ENCODE measurements at places on chromosomes 12 and 14.
A peak's percentile ranks its signal among the peaks of the same experiment; 100 is the strongest.

DNA sequence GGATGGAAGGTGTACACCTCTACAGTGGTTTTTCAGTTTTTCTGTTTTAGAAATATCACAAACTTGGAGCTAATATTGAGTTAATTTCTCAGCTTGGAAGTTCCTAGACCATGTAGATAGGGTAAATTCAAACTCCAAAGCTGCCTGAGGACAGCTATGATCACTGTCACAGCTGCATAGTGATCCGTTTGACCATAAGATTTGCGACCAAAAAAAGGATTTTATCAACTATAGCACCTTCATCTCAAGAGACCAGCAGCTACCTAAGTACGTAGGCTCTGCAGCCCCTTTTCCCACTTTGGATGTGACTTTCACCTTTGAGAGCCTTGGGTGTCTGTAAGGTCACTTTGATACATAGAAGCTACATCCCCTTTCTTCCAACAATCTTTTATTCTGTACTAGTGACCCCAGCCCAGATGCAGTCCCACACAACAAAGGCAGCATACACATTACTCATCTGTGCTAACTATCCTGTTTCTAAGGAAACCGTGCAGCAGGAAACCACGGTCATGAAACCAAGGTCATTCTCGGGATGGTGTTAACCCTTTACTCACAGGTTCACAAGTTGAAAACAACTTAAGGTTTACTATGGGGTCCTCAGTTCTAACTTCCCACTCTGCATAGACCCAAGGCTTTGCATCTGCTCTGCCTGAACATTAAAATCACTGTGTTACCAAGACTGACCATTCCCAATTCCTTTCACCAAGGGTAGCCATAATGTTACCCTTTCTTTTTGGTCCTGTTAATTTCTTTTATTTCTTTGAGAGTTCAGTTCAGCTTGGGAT lies 75.4 kb downstream of the IFT81 start:
- DNase-seq, result peak; percentile 37

DNA sequence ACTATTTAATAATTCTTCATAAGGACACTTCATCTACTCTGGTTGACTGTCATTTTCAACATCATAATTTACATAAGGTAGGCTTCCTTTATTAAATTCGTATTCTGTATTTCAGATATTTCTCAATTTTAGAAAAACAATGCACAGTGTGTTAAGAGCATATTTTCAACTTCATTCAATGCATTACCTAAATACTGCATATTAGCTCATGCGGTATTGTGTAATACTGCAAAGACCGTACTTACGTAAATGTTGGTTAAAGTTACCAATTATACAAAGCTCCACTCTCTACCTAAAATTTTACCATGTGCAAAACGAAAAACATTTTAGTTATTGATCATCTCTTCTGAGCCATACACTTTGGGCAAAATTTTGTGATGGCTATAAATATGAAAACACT lies 62.8 kb downstream of the EXOC5 start:
- no peak for DNase-seq

GRCh38 chr12:99704458-99704857 lies 56.9 kb downstream of the GARIN6 start:
- DNase-seq, result no peak

DNA sequence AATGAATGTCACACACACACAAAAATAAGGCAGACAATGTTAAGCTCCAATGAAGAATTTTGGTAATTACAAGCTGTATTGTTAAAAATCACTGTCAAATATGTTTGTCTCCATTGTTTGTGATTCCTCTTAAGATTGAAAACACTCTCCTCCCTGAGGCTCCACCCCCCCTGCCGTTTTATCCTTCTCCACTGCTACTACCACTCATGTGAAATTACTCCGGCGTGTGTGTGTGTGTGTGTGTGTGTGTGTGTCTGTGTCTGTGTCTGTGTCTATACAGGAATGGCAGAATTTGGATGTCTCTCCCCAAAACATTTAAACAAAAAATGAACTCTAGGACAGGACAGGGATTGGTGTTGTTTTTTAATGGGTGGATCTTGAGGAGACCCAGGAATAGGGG lies 365.1 kb upstream of the DIO2 start:
- DNase-seq, result no peak

DNA sequence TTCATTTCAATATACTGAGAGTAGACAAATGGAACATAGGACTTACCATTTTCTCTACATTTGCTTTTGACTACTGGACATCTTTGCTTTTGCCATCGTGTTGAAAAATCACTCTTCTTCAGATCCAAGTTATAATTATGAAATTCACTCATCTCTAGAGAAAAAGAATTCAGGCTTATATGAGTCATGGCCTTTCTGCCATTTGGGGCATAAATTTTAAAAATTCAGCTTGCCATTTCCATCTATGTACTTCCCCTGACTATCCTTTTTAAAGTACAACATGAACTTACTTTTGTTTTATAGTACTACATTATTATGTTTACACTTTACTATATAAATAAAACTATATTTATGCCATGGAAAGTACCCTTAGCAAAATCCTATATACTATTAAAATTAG lies 3.0 kb downstream of the KLRK1 start:
- no peak for DNase-seq

DNA sequence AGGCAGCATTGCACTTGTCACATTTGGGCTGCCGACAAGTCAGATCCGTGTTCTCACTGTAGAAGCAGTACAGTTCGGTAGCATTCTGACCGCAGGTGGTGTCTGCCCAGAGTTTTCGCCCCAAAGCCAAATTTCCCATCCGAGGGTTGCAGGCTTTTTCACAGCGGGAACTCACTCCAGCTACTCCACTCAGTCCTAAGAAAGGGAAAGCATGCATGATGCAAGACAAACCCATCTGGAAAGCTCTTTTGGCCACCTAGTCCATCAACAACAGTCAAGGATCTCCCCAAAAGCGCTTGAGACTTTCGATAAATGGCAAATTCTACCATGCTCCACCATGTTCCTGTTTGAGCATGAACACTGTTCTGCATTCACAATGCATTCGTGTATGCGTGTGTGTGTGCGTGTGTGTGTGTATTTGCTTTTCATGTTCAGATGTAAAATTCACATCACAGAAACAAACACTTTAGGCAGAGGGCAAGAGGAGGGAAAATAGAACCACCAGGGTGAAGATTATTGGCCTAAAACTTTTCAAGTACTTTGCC lies 3.2 kb downstream of the NTN4 start:
- DNase-seq, result no peak

DNA sequence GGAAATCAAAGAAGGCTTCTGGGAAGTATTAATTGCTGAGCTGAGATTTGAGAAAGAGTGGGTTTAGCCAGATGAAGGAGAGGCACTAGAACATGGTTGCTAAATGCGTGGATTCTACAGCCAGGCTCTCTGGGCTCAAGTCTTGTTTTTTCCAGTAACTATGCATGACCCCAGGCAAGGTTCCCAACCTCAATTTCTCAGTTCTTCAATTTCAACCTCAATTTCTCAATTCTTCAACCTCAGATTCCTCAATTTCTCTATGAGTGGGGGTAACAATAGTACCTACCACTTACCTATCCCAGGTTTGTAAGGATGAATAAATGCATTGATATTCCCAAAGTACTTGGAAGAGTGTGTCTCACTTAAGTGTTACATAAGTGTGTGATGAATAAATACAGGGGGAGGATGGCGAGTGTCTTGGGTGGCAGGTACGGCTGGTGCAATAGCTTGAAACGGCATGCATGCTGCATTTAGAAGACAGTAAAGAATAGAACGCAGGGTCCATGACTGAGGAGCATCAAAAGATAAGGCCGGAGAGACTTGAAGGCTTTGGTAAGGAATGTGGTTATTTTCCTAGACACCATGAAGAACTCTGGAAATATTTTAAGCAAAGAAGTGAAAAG lies 149.1 kb upstream of the ATP2B1 start:
- no peak for DNase-seq

GRCh38 chr14:55045087-55045486 lies 6.4 kb upstream of the MAPK1IP1L start:
- no peak for DNase-seq
